ENCODE measurements at places on chromosomes 1 and 21.

- DNase-seq: no peak
These were observed 22.5 kb upstream of the KCTD3 start for GRCh38 chr1:215544566-215544965.

DNA sequence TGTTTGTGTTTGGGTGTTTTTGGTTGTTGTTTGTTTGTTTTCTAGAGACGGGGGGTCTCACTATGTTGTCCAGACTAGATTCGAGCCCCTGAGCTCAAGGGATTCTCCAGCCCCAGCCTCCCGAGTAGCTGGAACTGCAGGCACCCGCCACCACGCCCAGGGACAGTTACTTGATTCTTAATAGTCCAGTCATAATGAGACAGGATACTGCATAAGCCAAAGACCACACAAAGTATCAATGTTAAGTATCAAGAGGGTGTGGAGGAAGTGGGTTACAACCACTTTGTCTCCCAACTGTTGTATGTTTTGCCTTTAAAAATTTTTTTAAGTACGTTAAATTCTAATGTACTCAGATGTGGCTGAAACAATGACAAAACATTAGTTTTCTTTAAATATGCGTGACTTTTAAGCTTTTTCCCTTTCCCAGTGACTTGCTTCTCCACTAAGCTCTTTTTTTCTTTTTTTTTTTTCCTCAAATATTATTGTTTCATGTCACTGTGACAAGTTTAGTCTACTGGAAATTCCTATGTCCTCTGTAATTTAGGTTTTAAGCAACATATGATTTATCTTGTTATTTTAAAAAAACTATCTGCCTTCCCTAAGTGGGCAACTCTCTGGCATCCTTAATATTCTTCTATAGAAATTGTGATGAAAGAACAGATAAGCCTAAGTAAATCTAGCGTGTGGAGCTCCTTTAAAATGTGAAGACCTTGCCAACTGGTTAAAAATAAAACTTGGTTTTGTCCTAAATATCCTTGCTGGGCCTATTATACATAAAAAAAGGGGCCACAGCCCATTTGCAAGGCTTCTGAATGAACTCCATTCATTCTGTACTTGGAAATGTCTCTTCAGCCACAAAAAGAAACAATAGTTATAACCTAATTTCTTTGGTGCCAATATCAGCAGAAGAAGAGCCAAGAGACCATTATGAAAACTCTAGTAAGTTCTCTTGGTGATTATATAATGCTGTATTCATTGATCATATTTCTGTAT, 56.2 kb upstream of the DPH5 start:
- peak; percentile 28 for DNase-seq

- no peak for DNase-seq
These were observed 30.1 kb upstream of the LAMC2 start for GRCh38 chr1:183155939-183156338.

- no peak for DNase-seq
These were observed 7.7 kb downstream of the FBXO6 start for GRCh38 chr1:11671544-11672286.

DNA sequence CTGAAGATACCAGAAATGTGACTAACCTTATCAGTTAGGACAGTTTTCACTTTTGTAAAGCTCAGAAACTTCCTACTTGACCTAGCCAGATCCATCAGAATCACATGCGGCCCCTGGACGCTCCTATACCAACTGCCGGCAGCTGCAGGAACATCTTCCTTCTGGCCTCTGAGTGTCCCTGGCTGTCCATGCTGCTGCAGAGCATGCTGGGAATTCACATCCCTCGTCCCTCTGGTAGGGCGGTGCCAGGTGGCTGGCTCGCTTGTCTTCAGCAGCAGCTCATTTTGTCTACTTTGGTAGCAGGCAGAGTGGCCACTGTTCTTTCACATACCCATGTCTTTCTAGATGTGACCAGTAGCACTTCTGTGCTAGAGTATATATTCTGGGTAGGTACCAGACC, 34.4 kb downstream of the HHAT start:
- no peak for DNase-seq

GRCh38 chr1:45862008-45862407, 58.6 kb downstream of the MAST2 start:
- DNase-seq: no peak

DNA sequence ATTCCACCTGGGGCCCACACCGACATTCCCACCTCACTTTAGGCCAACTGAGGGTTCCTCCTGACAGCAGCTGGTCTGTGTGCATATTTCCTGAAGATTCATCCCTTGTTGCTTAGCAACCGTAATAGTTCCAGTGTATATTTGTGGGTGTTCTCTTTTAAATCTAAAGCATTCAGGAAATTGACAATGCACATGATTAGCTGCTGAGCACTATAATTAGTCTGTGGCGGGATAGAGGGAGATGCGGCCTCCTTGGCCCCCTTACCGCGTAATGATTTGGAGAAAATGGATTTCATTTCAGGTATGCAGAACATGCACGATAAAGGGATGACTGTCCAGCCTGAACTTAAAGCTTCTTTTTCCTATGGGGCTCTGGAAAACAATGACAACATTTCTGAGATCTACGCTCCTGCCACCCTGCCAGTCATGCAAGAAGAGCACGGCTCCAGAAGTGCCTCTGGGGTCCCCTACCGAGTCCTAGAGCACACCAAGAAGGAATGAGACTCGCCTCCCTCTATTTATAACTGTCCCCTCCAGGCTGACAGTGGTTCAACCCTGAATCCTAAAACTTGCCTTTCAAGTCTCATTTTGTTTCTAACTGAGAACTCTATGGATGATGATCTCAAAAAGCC, 33.8 kb upstream of the RCAN3 start:
- DNase-seq: no peak

DNA sequence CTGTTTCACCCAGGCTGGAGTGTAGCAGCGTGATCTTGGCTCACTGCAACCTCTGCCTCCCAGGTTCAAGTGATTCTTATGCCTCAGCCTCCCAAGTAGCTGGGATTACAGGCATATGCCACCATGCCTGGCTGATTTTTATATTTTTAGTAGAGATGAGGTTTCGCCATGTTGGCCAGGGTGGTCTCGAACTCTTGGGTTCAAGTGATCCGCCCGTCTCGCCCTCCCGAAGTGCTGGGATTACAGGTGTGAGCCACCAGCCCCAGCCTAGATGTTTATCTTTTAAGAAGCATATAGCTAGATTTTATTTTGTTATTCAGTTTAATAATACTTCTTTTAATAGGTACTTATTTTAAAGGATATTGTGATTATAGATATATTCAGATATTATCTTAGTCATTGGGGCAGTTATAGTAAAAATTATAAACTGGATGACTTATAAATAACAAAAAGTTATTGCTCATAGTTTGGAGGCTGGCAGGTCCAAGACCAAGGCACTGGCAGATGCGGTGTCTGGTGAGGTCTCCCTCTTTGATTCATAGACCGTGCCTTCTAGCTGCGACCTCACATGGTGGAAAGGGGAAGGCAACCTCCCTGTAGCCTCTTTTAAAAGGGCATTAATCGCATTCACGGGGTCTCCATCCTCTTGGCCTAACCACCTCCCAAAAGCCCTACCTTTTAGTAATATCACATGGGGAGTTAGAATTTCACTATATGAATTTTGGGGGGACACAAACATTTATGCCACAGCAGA, 3.1 kb upstream of the KCNE2 start:
- no peak for DNase-seq

- DNase-seq: no peak
These were observed 4.7 kb downstream of the FOXO6 start for GRCh38 chr1:41365772-41366454.

DNA sequence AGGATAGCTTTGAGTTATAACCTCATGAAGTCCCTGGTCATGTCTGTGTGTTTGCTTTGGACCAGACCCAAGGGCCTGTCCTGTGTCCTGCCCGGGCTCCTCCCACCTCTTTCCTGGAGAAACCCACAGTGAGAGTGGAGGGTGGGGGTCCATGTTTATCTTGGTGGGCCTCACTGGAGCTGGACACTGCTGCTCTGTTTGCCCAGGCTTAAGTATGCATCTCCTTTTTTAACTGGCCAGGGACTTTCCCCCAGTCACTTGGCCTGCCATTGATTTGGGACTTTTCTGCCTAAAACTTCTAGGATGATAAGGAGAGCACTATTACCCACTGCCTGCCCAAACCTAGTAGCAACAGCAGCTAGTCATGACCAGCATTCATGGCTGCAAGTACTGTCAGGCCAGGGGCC, 49.8 kb downstream of the DDR2 start:
- no peak for DNase-seq

GRCh38 chr1:23506376-23507107, 22.6 kb upstream of the ASAP3 start:
- no peak for DNase-seq

GRCh38 chr1:24635195-24635843, 7.8 kb upstream of the SRRM1 start:
- no peak for DNase-seq

DNA sequence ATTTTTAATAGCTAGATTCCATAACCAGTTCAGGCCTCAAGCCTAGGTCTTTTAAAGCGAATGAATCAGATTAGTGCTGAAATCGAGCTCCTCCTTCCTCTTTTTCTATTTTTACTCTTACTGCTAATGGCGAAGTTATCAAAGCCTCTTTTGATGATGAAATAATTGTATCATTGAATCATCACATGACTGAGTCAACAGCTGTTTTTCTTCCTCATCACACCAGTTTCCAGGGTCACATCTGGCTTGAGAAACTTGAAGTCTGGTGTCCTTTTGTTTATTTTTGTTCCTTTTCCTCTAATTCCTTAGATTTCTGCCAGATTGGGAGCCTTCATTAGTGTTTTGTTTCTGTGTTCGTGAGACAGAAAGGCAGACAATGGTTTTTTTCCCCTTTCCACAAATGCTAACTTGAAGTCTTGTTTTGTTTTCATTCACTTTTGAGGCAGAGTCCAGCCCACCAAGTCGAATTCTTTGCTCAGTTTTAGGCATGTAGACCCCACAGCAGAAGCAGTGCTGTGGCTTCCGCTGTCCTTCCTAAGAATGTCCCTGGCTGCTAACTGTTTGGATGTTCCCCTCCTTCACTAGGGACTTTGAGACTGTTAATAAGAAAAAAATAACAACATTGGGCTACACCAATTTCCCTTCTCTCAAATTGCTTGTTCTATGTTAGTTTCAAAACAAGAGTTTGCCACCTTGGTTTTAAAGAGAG, 51.9 kb upstream of the FMOD start:
- DNase-seq: no peak

- peak; percentile 13 for DNase-seq
These were observed 16.3 kb downstream of the PDZK1 start for GRCh38 chr1:145690587-145691558.

DNA sequence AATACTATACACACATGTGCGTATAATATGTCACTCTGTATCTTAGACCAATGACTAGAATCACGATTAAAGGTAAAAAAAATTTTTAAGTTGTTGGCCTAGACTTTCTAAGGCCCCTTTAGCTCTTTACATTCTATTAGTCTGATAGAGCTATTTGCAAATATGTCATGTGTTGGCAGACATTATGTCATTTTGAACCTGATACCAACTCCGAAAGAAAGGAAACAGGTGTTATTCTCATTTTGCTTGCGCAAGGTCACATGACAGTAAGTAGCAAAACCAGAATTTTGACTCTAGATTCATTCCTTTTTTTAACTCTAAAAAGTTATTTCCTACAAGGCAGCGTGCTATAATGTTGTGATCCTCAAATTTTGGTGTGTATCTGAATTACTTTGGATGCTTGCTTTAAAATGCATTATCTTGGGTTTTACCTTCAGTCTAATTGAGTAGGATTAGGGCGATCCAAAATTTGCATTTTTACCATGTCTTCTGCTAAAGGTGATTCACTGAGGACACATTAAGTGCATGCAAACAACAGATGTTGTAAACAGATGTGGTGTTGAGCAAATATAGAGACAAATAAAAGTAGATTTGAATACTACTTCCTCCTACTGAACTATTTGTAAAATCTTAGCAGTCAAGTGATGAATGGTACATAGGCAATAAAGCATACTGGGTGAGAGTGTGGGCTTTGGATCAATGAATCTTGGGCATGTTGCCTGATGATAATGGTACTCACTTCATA, 63.5 kb upstream of the KIAA1614 start:
- DNase-seq: no peak

DNA sequence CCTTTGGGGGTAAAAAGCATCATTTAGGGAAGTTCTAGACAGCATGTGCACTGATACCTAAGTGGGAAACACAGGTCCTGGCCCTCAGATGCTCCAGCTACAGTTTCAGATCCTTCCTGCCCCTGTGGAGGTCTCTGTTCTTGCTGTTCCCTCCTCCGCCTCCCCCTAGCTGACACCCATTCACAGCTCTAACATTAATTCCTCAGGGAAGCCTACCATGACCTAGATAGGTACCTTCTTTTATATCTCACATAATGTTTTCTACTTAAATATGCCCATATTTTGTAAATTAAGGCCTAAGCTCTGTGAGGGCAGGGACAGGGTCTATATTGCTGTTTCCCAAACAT, 11.3 kb downstream of the TSPAN2 start:
- no peak for DNase-seq

DNA sequence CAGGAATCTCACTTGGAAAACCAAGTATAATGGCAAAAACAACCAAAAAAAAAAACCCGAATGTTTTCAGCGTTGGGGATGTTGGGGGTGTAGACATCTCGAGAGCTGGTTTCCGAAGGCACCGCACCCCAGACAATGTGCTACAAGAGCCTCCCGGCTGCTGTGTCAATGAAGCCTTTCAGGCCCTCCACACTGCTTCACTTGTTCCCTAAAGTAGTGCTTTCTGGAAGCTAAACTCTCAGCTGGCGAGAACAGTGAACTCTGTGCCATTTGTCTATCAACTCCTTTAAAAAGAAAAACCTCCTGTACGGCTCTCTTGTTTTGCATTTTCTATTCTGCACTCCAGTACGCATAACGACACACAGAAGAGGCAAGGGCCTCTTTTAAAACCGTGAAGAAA, 32.5 kb downstream of the PLEKHO1 start:
- no peak for DNase-seq

DNA sequence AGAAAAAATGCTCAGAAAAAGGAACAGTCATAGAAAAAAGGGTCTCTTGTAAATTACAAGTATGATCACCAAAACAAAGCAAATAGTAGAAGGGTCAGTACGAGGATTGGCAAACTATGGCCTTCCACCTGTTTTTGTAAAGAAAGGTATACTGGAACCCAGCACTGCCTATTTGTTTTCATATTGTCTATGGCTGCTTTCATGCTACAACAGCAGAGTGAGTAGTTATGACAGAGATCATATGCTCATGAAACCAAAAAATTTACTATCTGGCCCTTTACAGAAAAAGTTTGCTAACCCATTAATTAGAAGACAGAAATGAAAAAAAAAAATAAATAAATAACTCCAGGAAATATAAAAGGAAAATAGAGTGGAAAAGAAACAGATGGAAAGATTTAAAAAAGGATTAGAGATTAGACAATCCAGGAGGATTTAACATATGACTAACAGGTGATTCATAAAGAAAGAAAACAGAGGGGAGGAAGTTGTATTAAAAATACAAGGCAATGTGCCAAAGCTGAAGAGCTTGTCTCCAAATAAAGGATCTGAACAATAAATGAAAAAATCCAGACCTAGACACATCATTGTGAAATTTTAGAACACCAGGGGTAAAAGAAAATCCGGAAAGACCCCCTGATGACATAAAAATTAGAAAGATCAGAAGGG, 108.5 kb upstream of the SERTAD4 start:
- DNase-seq: no peak

DNA sequence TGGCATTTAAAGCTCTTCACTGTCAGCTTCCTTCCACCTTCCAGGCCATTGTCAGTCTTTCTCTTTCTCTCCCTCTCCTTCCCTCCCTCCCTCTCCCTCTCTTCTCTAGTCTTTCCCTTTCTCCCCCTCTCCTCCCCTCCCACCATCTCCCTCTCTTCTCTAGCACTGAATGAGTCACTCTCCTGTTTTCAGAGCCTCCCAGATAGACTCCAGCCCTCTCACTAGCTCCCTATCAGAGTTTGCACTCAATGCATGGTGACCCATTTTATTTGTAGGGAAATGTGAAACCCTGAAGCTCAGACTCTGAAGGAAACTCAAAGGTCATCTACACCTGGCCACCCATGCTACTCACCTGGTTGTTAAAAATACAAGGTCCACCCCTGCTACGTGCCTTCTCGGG, 4.4 kb upstream of the MATN1 start:
- no peak for DNase-seq

Measured in stimulated activated CD4-positive, alpha-beta T cell treated with anti-CD3 and anti-CD28 coated beads, Interleukin-12 subunit alpha, Interleukin-12 subunit beta, amount 100 ng/mL, for 48 hours (primary cell).